Substantia nigra (tissue), 51 donors: ENCODE measurements at places on chromosomes 2 and 18.

DNA sequence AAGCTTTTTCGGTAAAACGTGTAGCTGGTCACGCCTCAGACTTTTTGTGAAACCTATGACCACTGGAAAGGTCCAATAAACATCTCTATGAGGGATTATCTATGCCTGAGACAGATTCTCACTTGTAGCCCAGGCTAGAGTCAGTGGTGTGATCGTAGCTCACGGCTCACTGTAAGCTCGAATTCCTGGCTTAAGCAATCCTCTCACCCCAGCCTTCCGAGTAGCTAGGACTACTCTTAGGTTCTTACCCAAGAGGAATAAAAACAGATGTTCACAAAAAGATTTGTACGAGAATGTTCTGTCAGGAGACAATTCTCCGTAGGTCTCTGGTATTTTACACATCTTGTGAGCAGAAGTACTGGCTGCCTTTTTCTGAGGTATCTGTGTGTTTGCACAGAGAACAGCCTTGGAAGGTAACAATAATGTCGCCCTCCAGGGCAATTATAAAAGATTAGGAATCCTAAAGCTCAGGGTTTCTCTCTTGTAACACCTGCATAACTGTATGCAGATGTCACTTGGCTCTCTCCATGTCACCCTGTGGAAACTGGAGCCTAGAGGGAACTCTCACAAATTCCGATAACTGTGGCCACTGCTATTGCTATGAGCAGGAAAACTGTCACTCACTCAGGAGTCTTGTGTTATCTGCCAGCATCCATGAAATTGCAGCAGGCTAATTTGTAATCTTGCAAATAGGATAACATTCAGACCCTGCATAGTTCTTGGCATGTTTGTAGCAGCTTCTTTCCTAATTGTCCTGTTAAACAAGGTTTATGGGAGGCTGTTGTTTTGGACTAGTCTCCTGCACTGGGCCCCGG is 25.5 kb upstream of the RALBP1 start:
- no peak for DNase-seq

DNA sequence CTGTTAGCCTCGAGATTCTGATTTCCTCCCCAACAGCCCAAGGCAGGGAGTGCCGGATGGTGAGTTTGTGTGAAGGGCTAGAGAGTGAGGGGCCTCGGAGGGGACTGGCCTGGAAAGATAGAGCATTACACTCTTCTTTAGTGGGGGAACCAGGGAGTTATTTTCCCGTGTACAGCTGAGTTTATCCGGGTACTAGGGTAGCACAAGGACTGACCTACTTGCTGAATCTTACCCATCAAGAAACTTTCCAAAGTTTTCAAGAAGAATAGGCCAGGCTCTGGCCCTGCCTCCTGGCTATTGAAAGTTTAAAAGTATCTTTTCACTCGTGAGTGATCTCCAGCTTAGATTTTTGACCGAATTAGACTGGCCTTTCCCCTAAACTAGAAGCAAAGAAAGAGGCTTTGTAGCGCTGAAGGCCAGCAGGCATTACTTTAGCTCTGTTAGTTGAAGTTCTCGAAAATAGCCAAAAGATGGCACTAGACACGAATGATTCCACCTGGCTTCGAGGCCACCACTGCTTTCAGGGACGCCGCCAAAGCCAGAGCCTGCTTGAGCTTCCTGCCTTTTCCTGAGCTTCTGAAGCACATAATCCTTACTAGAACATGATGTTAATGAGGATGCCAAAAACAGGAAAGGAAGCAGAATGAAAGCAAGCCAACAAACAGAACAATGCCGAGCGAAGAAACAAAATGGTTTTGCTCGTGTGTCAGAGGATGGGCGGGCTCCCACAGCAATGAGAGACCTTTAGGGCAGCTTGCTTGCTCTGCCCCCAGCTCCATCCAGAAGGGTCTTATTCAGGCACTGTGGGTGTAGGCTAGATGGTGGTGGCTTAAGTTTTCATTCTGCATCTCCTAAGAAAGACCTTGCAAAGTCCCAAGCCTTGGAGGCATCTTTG is 55.8 kb downstream of the TSN start:
- DNase-seq: peak; percentile 13

DNA sequence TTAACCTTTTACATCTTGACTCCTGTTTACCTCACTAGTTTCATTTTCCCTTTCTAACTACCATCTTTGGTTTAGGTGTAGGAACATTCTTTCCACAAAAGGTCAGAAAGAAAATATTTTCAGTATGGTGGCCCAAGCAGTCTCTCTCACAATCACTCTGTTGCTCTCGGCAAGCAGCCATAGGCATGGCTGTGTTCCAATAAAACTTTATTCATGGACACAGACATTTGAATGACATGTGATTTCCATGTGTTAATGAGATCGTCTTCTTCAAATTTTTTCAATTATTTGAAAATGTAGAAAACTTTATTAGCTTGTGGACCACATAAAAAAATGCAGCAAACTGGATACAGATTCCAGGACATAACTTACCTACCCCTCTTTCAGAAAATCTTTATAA is 109.7 kb upstream of the CNTNAP5 start:
- DNase-seq: no peak

DNA sequence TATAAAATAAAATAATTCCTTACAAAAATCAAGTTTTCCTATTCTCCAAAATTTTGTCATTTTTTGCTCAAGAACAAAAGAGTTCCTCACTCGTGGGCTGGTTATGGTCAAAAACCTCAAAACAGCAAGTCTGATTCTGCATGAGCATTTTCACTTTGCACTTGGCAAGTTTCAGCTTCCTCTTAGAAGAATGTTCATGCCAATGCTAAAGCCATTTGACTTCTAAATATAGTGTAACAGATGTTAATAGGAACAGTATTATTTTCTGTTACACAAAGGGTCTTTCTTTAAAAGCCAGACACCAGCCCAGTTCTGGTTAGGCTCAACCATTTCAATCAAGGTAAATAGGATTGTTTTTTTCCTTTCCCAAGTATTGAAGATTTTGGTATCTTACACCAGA is 261.3 kb upstream of the CCDC68 start:
- DNase-seq: no peak

GRCh38 chr2:168459256-168459655 is 3.2 kb downstream of the CERS6 start:
- no peak for DNase-seq

GRCh38 chr2:181955010-181955409 is 30.6 kb upstream of the PPP1R1C start:
- DNase-seq: no peak

DNA sequence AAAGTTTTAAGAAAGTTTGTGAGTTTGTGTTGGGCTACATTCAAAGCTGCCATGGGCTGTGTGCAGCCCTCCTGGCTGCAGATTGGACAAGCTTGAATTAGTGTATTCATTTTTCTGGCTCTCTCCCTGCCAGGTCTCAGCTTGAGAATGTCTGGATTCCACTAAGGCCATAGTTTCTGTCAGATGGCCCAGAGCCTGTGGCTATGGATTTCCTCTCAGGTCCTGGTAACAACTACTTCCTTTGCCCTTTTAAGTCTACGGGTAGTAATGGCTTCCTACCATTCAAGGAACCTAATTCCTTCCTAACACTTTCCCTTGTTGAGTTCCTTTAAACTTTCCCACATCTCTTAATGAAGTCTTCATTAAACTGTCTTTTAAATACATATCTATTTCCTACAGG is 24.3 kb upstream of the PSMD14 start:
- no peak for DNase-seq

DNA sequence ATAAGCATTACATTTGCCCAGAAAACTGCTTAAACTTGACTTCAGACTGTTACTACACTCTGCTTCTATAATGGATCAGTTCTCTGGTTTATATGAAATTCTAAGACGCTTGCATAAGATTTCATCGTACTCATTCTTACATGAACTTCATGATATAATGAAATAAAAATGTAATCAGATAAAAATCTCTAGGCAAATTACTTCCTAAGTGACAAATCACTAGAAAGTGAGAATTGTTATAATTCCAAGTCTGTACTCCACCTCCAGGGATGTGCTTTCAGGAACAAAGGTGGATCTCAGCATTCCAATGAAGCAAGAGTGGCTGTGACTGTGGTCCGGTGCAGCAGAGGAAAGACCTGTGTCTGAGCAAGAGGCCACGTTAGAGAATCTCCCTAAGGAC is 226.2 kb downstream of the PIEZO2 start:
- no peak for DNase-seq

DNA sequence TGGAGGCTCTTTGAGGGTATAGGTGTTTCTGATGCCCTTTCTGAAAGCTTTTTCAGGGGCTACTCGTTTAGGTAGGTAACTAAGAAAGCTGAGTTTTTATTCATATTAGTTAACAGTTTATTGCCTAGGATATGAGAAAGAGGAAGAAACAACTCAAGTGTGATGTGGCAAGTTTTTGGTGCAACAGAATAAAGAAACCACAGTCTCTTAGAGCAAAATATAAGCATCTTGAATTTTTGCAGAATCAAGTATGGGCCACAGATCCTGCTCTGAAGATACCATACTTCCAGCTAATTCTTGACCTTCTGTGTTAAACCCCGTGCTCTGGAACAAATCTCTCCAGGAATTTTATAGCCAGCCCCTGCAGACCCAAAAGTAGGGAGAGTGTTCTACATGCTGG is 147.7 kb upstream of the SLC1A4 start:
- DNase-seq: no peak

DNA sequence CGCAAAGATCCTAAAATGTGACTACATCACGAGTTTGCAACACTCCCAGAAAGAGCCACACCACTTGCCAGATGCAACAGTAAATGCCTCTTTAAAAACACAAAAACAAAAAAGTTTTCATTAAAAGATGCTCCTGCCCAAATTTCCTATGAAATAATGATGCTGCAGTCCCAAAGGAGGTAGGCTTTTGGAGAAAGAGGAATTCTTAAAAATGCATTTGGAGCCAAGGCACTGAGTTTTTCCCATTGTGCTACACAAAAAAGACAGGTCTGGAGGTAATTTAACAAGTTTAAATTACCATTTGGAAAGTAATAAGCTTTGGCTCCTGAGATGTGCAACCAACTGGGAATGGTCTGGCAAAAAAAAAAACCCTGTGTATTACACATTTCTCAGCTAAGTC is 145.0 kb downstream of the PID1 start:
- DNase-seq: no peak

DNA sequence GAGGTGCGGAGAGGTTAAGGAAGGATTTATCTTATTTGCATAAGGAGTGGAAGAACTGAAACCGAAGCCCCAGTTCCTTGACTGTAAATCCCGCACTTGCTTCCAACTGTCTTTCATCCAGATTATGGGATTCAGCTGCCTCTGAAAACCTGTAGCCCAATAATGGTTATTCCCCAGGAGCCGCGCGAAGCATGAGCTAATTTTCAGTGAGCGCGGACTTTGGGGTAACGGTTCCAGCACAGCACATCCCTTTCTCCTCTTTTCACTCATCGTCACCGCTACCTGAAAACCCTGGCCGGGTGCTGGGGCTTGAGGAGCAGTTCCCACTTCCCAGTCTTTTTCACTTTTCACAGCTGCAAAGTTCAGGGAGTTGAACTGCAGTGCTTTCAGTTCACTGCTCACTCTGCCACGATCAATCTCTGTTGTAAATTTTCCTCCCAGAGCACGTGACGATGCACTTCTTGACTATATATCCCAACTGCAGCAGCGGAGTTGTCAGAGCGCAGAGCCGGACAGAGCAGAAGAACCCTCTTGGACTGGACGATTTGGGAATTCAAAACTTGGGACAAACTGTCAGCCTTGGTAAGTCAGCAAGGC is at the start of gene KCNE4:
KCNE4 (plus strand) TSS at position 498 of the 597 bp plus-strand sequence. CDS start 641 bp downstream, outside the sequence.
- DNase-seq: peak; percentile 32

GRCh38 chr18:35464831-35465279 is 32.9 kb downstream of the INO80C start:
- no peak for DNase-seq

DNA sequence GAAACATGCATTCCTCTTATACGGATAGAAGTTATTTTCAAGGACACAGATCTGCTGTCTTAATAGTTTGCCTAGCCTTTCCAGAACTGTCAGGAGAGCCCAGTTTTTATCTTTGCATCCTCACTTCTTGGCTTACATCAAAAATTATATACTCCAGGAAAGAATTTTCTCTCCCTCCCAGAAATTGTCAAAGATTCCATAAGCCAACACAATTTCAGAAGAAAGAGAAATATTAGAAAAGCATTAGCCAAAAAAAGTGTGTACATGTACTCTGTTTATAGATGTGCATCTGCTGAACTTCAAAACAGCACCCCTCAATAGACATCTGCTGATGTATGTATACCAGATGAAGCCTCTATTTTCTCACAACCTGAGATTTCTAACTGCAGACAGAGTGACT is 210.4 kb downstream of the METTL4 start:
- DNase-seq: no peak

DNA sequence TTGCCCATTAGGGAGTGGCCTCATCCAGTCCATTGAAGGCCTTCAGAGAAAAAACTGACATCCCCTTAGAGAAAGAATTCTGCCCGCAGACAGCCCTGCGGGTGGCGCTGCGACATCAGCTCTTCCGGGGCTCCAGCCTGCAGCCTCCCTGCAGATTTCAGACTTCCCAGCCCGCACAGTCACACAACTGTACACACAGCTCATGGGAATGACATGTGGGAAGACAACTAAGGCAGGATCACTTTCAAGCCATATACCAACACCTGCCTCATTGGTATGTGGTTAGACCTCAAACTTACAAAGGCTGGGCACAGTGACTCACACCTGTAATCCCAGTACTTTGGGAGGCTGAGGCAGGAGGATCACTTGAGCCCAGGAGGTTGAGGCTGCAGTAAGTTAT is 24.8 kb upstream of the TUBB6 start:
- no peak for DNase-seq

GRCh38 chr2:5782103-5782502 is 89.9 kb downstream of the SOX11 start:
- no peak for DNase-seq

DNA sequence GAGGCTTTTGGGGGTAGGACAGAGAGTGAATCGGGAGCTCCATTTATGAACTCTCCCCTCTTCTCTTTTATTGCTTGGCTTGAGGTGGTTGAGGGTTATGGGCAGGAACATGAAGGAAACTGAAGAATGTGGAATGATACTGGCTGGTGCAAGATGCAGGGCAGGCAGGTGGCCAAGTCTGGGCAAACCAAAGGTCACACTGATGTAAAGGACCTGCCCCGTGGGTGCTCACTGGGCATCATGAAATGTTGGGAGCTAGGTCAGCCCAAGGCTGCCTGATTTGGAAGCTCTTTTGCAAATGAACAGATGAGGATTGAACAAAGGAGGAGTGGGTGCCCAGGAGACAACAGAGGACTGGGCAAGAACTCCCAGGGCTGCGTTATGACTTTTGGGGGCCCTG is 328.9 kb downstream of the CLIP4 start:
- DNase-seq: no peak

GRCh38 chr2:231521443-231521842 is 8.8 kb downstream of the NMUR1 start:
- DNase-seq: no peak

- DNase-seq: no peak
These were observed 38.7 kb downstream of the DDX1 start for GRCh38 chr2:15630121-15630977.

DNA sequence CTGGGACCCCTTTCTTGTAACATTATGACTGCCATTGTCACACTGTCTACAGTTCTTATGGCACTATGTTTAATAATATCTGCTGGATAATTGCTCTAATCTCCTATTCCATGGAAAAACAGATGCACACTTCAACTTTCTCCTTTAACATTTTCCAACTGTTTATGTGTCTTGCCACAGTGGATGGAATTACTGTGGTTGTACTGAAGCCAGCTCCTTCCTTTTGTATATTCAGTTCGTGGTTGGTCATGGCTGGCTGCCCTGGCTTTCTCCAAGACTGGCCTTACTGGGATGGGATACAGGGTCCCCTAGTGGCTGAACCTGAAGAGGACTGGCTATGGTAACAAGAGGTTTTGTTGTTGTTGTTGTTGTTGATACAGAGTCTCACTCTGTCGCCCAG is 113.9 kb downstream of the SS18 start:
- DNase-seq: no peak

GRCh38 chr2:67465623-67466022 is 68.5 kb downstream of the ETAA1 start:
- no peak for DNase-seq
